NCI-H2081 treated with DMSO at 0.1 percent for 48 hours (cell line): ENCODE measurements at places on chromosomes 3 and 15.

DNA sequence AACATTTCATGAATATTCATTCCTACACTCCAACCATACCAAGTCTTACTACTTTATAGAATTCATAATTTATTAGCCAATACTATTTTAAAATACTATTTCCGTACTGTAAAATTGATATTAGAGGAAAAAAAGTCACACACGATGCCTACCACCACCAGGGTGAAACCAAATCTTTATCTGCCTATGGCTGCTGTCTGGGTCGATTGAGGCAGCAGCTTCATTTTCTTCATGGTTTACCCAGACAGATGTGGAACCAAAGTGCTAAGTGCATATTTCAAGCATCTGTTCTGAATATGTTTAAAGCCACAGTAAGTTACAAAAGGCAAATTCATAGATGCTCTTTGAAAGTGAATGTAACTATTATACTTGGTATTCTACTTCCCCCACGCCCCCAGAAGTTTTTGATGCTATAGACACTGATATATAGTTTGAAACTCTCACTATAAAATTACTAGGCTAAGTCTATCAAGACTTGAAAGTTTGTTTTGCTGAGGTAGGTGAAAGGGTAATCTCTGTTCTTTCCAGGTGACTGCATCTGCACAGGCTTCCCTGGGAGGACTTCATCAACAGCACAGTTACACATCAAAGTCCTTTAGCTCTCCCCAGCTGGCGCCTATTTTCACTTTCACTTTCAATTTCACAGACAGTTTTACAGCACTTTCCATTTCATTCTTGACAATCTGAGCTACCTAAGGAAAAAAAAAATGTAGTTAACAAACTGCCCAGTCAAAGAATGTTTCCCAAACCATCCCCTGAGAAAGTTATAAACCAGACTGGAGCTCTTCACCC lies 113.9 kb downstream of the POLQ start:
- DNase-seq, result no peak

GRCh38 chr3:105368566-105369499 lies 2.1 kb downstream of the ALCAM start:
- no peak for DNase-seq

DNA sequence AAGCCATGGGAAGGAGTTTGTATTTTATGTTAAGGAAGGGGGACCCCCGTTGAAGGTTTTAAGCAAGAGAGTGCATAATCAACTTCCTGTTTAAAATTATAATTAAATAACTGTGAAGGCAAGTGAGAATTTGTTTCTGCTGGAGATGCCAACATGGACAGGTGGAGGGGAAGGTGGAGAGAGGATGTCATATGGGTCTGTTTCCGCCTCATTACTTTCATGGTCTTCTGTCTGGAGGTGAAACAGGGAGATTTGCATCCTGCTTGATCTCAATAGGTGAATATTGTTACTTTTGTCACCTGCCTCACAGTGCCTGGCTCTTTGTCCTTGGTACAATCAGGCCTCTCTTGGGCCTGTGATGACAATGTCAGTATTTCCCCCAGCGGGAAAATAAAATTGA lies 300.6 kb upstream of the LMCD1 start:
- no peak for DNase-seq

GRCh38 chr3:9422712-9423424 lies 25.5 kb downstream of the SETD5 start:
- peak; percentile 75 for DNase-seq

DNA sequence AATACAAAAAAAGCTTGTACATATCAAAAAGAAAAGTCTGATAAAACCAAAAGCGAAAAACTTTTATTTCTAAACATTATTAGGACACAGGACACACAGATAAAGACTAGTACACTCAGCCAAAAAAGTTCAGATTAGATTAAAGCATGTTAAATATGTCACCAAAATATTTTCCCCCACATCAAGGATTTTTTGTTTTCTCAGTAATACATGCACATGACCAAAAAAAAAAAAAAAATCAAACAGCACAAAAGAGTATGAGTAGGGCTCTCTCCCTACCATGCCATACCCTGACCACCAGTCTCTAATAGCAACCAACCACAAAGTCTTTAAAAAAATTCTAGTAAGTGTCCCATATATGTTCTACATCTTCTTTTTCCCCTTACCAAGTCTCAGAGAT lies 77.4 kb downstream of the LRRFIP2 start:
- DNase-seq, result no peak

- no peak for DNase-seq
These were observed 37.7 kb downstream of the SLC6A6 start for GRCh38 chr3:14440168-14440518.

- no peak for DNase-seq
These were observed 89.9 kb upstream of the MAGI1 start for GRCh38 chr3:66128623-66129022.

DNA sequence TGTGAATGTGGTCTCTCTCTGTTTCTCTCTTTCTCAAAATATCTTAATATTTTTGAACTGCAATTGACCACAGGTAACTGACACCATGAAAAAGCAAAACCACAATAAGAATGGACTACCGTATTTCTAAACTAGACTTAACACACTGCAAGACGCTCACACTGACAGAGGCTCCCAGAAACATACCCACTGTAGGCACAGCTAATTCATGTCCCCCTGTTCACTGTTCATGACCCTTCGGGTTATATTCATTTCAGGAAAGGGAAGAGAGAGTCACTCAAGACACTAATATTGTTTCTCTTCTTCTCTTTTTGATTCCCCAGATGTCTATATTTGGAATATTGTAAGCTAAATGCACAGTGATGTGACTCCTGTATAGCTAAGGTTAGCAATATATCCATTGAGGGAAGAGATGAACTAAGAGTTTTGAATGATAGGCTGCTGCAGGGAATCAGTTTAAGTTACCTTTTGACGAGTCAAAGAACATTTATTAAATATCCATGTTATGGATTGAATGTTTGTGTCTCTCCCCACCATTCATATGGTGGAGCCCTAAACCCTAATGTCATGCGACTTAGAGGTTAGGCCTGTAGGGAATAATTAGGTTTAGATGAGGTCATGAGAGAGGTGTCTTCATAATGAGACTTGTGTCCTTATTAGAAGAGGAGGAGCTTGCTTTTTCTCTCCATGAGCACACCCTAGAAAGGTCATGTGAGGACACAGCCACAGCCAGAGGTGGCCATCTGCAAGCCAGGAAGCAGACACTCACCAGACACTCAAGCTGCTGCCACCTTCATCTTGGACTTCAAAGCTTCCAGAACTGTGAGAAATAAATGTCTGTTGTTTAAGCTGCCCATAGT lies 216.6 kb upstream of the GRM7 start:
- no peak for DNase-seq

DNA sequence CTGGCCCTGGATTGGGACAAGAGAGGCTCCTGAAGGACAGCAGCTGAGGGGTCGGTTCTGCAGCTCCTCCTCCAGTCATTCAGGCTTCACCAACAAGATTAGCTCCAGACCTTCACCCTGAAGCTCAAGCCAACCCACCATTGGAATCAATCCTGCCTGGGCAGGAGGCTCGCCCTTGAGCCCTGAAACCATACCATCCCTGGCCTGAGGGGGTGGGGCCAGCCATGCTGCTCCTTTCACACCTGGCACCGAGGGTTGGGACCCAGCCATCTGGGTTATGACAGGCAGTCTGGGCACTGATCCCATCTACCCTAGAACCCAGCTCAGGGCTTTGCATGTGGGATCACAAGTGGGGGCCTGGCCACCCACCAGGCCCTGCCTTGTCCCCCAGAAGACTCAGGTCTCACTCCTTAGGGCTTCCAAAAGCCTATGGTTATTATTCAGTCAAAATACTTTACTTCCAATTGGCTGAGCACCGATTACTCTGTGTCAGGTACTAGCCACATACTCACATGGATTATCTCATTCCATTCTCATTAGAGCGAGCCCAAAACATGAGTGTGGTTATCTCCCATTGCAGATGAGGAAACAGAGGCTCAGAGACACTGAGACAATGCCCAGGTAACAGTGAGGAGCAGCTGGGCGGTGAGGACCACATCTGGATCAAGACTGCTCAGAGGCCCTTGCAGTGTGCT lies 3.1 kb downstream of the ABHD14B start:
- DNase-seq, result no peak

GRCh38 chr15:95973566-95974256 lies 356.8 kb upstream of the NR2F2 start:
- no peak for DNase-seq

GRCh38 chr3:171908731-171909130 lies 65.6 kb downstream of the TMEM212 start:
- DNase-seq, result no peak

- no peak for DNase-seq
These were observed 24.8 kb upstream of the CMTM7 start for GRCh38 chr3:32366638-32367397.

DNA sequence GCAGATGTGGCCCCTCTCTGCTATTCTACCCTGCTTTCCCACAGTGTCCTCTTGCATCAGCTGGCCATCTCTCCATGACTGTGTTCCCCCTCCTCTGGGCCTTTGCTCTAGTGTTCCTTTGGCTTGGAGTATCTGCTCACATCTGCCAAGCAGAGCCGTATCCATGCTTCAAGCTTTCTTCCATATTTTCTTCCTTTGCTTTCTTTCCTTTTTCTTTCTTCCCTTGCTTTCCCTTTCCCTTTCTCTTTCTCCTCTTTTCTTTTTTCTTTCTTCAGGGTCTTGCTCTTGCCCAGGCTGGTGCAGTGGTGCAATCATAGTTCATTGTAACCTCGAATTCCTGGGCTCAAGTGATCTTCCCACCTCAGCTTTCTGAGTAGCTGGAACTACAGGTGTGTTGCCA lies 12.6 kb downstream of the KLHL18 start:
- no peak for DNase-seq

DNA sequence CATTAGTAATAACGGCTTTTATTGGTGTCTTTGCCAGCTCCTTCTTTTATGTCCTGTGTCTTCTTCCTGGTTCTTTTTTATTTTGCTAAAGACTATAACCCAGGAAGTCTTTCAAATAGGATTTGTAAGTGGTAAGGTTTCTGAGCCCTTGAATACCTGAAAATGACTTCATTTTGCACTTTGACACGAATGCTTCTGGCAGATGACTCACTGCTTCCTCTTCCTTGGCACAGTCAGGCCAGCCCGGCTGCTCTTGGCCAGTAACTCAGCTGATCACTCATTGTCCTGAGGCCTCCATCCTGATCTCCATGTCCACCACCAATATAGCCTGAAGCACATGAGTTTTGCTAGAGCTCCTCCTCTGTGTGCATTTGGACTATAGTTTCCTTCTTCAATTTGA lies 48.7 kb upstream of the NR2E3 start:
- DNase-seq, result no peak

GRCh38 chr3:47407237-47407636 lies 26.4 kb downstream of the PTPN23 start:
- no peak for DNase-seq

DNA sequence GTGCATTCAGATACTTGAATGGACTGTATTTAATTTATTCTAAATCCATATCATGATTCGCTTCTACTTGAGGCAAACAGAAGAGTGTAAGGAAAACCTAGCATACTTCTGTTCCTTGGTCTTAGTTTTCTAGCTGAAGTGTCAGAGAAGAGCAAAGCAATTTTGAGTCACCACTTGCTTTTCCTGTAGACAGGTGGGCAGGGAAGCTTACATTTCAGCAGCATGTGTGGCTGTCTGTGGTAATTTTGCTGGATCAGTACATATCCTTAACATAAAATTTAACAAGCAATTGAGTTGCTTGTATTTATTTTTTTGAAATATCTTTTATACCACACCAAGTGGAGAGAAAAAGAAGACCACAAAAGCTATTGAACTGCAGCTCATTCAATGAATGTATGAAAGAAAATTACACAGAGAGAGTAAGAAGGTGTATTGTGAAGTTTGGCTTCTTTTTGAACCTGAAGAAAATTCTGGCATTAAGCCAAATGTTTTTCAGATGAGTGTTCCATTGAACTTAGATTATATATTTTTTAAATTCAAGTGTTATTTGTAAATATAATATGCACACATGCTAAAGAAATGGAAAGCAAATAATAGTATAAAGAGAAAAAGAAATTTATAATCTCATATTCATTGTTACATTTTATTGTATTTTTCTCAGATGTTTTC lies 747.6 kb downstream of the NAALADL2 start:
- peak; percentile 15 for DNase-seq

GRCh38 chr3:69250014-69250413 lies 127.6 kb upstream of the LMOD3 start:
- no peak for DNase-seq

DNA sequence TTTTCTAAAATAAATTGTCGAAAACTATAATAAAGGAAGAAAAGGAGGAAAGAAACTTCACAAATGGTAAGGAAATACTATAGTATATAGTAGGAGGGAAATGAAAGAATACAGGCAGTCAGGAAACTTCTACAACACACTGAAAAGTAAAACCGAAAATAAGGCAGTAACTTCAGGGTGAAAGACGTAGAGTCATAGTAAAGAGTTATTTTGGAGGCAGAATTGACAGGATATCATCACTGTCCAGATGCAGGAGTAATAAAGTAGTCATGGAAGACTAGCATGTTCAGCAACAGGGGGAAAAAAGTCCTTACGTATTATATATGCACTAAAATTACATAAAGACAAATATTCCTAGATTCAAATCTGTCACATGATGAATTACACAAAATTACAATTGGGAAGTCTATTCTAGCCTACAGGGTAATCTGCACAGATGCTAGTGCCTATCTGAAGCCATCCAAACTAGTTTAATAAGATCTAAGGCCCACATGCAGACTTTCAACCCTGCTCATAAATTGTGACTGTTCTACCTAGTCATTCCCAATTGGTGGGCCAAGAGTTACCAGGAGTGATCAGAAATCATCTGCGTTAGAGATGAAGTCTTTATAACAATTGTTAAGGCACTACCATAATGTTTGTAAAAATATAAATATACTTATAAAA lies 14.0 kb downstream of the VPS13C start:
- DNase-seq, result no peak

DNA sequence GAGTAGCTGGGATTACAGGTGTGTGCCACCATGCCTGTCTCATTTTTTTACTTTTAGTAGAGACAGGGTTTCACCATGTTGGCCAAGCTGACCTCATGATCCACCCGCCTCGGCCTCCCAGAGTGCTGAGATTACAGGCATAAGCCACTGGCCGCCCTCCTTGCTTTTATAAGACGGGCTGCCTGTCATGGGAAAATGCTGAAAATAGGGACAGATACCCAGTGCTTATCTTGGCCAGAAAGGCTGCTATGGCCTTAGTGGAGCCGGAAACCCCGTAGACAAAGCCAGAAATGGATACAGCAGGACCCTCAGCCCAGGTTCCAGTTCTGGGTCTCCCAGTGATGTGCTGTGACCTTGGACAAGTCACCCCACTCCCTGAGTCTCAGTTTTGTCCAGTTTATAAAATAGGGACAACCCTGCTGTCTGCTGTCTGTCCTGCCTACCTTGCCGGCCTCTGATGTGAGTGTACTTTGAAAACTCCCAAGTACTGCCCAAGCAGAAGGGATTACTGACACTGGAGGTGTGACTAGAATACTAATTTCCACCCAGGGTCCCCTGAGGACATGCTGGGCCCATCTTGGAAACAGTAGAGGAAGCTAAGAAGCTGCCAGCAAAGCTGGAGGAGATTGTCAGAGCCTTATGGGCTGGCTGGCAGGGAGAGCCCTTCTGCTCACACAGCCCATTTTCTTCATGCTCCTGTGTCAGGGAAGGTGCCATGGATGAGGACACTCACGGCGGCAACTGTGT lies 59.6 kb downstream of the BDH1 start:
- no peak for DNase-seq

GRCh38 chr3:123447416-123447748 lies 1.5 kb downstream of the ADCY5 start:
- no peak for DNase-seq
